ENCODE measurements at places on chromosomes 11 and 22.

GRCh38 chr22:17888855-17889254 lies 114.6 kb upstream of the BID start:
- DNase-seq: no peak

DNA sequence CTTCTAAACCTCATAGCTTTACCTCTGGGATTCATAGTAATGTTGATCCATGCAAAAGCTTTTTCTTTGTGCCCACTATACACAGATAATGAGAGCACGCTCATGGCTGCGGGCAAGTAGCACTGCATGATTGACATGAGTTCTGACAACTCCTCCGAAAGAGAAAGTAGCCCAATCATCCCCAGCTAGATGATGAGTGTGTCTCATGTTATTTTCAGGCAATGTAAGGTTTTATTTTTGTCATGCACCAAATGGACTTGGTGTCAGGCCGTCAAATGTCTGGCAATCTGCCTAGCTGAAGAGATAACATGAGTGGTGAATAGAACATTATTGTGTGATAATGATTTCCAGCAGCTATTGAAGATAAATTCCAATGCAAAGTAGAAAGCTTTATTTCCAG lies 662.6 kb downstream of the NTM start:
- DNase-seq: no peak

GRCh38 chr11:65440831-65441499 lies 18.4 kb downstream of the NEAT1 start:
- DNase-seq: peak; percentile 73

GRCh38 chr22:20988573-20989322 lies 6.7 kb downstream of the LZTR1 start:
- DNase-seq: no peak

DNA sequence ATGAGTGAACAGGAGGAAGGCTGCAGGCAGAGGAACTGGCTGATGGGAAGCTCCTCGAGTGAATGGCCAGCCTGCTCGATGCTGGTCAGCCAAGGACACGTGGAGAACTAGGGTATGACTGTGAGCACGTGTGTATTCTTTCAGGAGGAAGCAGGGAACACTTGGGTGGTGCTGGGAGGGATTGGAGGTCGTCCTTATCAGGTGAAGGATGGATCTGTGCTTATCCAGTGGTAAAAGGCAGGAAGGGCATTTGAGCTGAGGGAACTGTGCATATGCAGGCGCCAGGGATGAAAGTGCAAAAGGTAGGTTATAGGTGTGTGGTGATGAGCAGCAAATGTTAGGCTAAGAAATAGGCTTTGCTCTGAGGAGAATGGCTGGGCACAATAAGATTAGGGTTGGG lies 9.7 kb upstream of the SLCO2B1 start:
- no peak for DNase-seq

- no peak for DNase-seq
Observed at GRCh38 chr22:35335468-35335867, 35.8 kb downstream of the TOM1 start.

DNA sequence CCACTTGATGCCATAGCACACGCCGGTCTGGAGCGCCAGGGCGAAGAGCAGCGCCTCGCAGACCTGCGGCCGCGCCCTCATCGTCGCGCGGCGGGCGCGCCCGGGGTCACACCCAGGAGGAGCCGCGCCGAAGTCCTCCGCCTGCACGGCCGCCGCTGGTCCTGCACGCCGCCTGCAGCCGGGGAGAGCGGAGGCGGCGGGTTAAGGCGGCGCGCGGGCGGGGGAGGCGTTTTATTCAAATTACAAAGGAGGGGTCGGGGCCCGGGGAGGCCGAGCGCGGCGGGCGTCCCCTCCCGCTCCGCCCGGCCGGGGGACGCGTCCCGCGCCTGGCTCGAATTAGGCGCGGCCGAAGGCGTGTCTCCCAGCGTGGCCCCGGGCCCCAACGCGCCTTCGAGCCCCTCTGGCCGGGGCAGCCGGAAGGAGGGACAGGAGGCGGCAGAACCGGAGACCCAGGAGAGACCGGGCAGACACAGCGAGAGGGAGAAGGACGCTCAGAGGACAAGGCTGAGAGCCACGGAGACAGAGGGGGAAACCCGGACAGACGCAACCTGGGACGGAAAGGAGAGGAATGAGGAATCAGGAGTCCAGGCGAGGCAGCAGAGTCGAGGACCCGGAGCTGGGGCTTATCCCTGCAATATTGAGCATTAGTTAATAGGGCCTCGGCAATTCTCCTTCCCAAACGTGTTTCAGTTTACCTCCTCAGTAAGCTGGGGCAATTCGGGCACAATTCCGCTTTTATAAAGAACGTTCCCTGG lies at the start of gene WNT11:
Gene WNT11, minus strand, starts transcription at position 176 of the 755 bp plus-strand sequence. Its CDS starts 95 bp downstream, at position 81.
- no peak for DNase-seq

GRCh38 chr11:9905501-9905951 lies 241.6 kb downstream of the SWAP70 start:
- DNase-seq: no peak
